ENCODE measurements at places on chromosomes 6 and 20. TPM values are rescaled to one million over a fixed set of nuclear protein-coding genes. Genes with fewer than 3 reads are reported as not detected.

DNA sequence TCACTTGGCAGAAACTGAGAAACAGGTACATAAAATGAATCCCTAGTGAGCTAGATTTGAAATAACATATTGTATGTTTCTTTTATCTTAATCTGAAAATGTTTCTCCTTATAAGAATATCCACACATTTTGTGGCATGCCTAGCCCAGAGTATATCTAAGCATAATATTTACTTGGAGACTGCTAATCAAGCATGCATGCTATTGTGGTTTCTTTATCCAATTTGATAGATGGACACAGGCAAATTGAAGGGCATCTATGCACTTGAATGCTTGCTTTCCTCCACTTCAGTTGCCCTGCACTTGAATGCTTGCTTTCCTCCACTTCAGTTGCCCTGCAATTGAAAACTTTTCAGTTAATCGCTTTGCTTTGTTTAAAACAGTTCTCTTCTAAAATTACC is 729.8 kb downstream of the TBC1D32 start:
- no peaks in the 10 kb centered on the region for H3K4me1 ChIP-seq
- H3K27ac ChIP-seq: no peak overlapping the region
- H3K4me3 ChIP-seq: no peak overlapping the region
- no peak for DNase-seq
- no peaks in the 10 kb centered on the region for H3K27me3 ChIP-seq
- no peaks in the 10 kb centered on the region for H3K36me3 ChIP-seq

- no peak overlapping the region for H3K4me3 ChIP-seq
- no peak for DNase-seq
Observed at GRCh38 chr6:142848156-142848555, 96.8 kb downstream of the HIVEP2 start.

Gene SCRT2
- total RNA-seq: not detected

Gene GRIK2
- not detected for total RNA-seq

Gene PACSIN1
- 2.2 TPM for total RNA-seq
